Activated naive CD4-positive, alpha-beta T cell treated with anti-CD3 and anti-CD28 coated beads, Interleukin-2, amount 50 U/mL, for 16 hours (primary cell): ENCODE measurements at places on chromosomes 1 and 21.
A peak's percentile ranks its signal among the peaks of the same experiment; 100 is the strongest.

- peak; percentile 74 for DNase-seq
Measured at GRCh38 chr21:29195981-29196669, 65.7 kb downstream of the MAP3K7CL start.

- DNase-seq = no peak
Measured at GRCh38 chr21:34203851-34204420, 130.6 kb downstream of the MRPS6 start.

- DNase-seq = no peak
Measured at GRCh38 chr1:155383406-155383805, 62.7 kb downstream of the RUSC1 start.

DNA sequence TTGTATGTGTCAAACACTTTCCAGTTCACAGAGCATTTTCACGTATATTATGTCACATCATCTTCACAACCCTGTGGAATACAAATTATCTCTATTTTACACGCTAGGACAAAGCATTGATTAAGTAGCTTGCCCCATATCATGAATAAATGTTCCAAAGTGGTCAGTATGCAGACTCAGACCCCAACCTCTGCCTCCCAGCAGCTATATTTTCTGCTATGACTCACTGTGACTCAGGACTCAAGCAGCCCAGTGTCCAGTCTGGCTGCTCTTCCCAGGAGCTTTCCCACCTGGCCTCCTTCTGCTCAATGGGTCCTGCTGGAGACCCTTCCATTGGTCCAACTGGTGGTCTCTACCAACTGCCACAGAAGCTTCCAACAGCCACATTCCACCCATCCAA is 56.0 kb upstream of the RAP1A start:
- DNase-seq = no peak

GRCh38 chr1:96698342-96698983 is 23.1 kb upstream of the PTBP2 start:
- DNase-seq = no peak

- DNase-seq = no peak
Measured at GRCh38 chr1:119081267-119081666, 59.2 kb downstream of the WARS2 start.

GRCh38 chr1:35777109-35777508 is 7.3 kb upstream of the CLSPN start:
- no peak for DNase-seq

- DNase-seq = no peak
Measured at GRCh38 chr1:4590756-4591155, 63.7 kb upstream of the AJAP1 start.

DNA sequence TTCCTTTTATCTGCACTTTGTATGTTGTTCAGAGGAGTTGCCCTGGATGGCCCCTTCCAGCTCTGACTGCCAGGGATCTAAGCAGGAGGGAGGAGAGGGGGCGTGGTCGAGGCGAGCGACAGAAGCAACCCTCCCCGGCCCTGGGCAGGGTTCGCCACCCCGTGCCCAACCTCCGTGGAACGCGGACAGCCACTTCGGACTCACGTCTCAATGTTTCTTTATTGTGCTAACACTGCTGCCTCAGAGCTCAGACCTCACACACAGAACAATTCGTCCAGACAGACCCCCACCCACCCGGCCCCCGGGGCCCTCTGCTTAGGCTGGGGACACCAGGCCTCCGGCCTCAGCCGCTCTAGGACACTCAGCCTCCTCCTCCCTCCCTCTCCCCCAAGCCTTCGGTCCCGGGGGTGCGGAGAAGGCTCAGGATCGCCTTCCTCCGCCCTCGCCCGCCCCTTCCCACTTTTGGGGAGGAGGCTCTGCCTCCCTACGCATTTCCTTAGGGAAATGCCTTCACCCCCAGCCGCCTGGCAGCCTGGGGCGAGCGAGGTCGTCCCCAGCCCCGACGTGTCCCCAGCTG is 8.3 kb downstream of the VSIG8 start:
- DNase-seq = peak; percentile 19

- no peak for DNase-seq
Measured at GRCh38 chr21:33266789-33267135, 595 bp downstream of the IL10RB start.

- DNase-seq = no peak
Measured at GRCh38 chr1:26012864-26013263, 8.7 kb upstream of the EXTL1 start.

DNA sequence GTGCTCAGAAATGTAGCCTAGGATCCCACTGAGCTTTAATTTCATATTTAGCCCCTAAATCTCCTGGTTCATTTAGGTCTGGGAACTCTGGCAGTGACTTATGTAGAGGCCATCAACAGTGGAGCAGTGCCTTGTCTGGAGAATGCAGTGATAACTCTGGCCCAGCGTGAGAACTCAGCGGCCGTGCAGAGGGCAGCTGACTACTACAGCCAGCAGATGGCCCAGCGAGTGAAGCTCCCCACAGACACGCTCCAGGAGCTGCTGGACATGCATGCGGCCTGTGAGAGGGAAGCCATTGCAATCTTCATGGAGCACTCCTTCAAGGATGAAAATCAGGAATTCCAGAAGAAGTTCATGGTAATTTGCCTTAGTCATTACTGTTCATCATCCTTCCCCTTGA is 17.8 kb downstream of the GBP6 start:
- no peak for DNase-seq

GRCh38 chr1:20371411-20371810 is 80.7 kb downstream of the VWA5B1 start:
- DNase-seq = no peak

- DNase-seq = no peak
Measured at GRCh38 chr1:236576004-236576403, 28.3 kb downstream of the HEATR1 start.

DNA sequence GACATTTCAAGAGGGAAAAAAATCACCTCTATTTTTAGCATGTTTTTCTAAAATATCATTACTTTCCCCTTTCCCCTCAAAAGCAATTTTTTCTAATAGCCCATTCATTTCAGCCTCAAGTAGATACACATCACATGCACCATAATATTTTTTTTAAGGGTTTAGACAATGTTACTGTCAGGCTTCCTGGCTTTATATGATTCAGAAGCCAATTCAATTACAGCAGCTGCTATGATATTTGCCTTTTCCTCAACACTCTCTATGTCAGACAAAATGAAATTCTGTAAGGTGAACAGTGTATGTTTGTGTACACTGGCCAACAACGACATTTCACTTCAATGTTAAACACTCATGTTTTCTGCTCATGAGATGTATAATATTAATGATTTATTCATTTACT is 46.5 kb downstream of the OMA1 start:
- no peak for DNase-seq

DNA sequence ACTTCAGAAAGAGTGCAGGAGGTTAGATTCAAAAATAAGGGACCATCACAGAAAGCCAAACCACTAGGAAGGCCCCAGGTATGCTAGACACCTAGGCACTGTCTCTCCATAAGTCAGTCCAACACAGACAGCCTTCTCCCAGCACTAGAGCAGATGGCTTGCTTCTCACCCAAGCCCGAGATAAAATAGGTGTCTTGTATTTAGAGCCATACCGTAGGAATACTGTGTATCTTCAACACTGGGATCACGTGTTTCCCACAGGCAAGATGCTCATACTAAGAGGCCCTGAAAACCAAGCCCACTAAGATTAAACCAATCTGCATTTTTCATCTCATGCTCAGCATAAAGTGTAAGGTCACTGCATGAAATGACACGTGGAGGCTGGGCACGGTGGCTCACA is 223.3 kb upstream of the KAZN start:
- no peak for DNase-seq

DNA sequence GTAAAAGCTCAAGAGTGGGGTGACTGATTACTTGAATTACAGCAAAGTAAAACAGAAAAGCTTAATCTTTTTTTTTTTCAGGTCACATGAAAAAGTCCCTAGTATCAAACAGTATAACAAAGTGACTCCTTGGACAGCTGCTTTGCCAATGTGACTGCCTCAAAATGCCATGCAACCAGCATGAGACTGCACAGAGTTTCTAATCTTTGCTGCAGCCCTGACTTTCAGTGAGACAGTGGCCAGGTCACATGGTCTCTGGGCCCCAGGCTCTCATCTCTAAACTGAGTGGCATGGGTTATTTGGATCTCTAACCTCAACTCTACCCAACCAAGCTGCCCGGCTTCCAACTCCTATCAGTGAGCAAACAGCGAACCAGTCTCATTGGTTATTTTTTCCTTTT is 169.0 kb downstream of the VAV3 start:
- no peak for DNase-seq

DNA sequence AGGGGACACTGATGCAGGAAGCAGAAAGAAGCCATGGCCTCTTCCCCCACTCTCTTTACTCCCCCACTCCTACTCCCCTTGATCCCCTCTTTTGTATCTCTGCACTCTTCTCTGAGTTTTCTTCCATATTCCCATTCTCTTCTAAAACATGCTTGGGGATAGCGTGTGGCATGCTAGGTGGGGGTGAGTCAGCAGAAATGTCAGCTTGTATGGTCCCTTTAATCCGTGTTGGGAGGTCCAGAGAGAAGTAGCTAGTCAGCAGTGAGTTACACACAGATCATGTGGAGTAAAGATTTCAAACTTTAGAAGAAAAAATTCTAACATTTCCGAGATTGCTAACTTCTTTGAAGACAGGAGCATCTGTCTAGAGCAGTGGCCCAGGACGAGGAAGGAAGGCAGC is 4.0 kb upstream of the KCNK1 start:
- DNase-seq = no peak

DNA sequence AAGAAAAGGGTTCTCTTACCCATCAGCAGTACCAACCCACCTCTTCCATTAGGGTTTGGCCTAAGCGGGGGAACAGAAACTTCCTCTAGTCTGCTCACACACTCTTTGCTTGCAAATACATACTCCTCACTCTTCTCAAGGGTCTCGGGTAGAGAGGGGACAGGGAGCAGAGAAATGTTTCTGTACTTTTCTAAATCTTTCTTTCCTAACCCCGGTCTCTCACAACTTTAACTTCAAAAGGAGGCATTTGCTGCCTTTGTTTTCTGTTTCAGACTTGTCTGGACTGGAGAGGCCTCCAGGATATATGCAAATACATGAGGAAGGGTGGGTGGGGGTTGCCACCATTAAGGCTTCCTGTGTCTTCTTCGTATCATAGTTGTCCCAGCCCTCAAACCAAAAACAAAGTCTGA is 10.5 kb upstream of the LAX1 start:
- DNase-seq = peak; percentile 27

DNA sequence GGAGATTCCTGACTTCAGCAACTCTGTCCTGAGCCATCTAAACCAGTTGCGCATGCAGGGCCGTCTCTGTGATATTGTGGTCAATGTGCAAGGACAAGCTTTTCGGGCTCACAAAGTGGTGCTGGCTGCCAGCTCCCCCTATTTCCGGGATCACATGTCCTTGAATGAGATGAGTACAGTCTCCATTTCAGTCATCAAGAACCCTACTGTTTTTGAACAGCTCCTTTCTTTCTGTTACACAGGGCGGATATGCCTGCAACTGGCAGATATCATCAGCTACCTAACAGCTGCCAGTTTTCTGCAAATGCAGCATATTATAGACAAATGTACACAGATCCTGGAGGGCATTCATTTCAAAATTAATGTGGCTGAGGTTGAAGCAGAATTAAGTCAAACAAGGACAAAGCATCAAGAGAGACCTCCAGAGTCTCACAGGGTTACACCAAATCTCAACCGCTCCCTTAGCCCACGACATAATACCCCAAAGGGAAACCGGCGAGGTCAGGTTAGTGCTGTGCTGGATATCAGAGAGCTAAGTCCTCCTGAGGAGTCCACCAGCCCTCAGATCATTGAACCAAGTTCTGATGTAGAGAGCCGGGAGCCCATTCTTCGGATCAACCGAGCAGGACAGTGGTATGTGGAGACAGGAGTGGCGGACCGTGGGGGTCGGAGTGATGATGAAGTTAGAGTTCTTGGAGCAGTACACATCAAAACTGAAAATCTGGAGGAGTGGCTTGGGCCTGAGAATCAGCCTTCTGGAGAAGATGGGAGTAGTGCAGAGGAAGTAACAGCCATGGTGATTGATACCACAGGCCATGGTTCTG is 2.3 kb downstream of the ZBTB37 start:
- DNase-seq = no peak

- no peak for DNase-seq
Measured at GRCh38 chr21:32182449-32182848, 96.4 kb downstream of the MIS18A start.

DNA sequence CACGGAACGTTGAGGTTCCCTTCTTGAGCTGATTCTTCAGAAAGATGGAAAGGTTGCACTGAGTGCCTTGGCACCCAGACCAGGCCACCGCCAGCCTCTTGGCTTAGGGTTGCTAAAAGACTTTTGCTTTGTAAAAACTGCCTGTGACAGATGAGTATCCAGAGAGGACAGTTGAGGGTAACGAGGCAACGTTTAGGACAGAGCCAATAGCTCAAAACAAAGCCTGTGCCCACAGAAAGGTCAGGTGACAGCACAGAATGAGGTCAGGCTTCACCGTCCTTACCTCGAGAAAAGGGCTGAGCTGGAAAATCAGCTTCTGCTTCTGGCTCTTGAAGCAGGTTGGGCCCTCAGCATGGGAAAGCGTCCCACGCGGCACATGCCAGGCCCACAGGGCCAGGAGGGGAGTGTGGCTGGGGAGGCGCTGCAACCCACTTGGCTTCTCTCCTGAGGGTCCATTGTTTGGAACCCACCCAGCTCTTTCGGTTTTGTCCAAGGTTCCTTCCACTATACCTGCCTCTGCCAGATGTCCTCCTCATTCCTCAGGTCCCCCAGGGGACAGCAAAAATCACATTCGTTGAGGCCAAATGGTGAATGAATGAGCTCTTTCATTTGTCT is 55.5 kb downstream of the SCCPDH start:
- DNase-seq = no peak

DNA sequence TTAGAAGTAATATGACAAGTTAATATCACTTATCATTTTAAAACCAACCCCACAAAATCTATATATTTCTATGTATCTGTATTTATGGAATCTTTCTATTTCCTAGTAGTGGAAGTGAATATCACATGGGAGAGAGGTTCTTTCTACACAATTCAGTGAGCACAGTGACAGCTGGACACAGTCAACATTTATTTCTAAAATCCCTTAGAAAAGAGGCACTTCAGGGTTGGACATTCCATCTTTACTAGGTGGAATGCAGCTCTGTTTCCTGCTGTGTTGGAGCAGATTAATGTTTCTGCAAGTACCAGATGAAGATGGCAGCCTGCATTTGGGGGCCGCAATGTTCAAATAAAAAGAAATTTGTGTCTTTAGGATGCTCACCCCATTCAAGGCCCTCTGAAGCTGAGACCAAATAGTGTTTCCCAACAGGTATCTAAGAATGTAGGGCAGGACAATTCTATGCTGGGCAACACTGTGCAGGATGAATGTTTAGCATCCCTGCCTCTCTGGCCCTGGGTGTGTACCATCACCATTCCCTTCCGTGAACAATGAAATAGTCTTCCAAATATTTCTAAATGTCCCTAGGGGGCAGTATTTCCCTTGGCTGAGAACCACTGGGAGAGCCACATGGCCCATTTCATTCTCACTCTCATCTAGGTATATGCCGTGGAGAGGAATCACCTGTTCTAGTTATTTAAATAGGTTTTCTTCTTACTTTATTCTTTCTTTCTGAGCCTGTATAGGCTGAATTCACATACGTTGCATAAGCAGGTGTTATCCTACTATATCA is 394.8 kb downstream of the PRDM2 start:
- no peak for DNase-seq

GRCh38 chr1:102790997-102791396 is 317.3 kb downstream of the COL11A1 start:
- no peak for DNase-seq
